NCI-H1048 (cell line): ENCODE measurements at places on chromosomes 2 and 18.

- no peak for DNase-seq
Measured at GRCh38 chr2:128513116-128513960, 194.7 kb upstream of the HS6ST1 start.

DNA sequence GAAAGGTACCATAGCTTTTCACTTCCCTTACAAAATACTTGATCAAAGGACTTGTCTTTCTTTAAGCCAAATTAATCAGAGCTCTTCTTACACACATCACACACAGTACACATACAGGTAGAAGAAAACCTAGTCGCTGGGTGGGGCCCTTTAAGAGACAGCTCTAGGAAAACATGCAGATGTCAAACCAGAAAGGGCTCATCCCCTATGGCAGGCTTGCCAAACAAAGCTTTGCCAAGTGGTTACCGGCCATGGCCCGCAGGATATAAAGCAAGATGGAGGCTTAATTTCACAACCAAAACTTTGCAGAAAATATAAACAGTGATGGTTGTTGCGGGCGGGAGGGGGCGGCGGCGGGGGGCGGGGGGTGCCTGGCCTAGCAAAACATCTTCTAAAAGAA is 2156.0 kb upstream of the PIK3C3 start:
- DNase-seq, result no peak

- DNase-seq, result no peak
Measured at GRCh38 chr18:67577386-67577785, 60.9 kb upstream of the DSEL start.

- DNase-seq, result no peak
Measured at GRCh38 chr2:108243566-108243965, 3.8 kb downstream of the SULT1C3 start.

DNA sequence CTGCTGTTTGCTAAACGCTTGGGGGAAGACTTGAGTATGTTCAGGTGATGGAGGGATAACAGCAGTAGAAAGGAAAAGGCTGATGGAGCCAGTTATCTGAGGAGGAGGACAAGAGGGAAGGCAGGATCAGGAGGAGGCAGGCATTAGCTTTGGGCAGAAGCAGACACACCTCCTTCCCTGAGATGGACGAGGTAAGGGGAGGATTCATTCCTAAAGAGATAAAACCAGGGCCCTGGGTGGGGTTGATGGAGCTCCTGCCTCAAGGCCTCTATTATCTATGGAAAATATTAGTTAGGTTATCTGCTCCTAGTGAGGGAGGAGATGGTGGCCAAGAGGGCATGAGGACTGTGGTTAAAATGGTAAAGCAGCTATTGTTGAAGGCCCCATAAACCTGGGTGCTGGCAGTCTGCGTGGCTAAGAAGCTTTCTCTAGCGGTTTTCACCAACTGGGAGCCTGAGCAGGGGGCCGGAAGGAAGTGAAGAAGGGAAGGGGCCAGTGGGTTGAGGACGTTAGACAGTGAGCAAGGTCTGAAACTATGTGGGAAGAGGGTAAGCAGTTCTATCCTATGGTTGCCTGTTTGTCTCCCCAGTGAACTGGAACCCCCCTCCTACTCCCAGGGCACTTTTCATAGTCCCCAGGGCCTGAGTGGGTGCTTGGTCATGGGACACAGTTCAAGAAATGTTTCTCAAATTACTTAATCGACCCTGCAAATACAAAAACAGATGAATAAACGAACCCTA is 56.6 kb upstream of the HK2 start:
- no peak for DNase-seq

- DNase-seq, result no peak
Measured at GRCh38 chr18:13261661-13262357, 43.2 kb downstream of the LDLRAD4 start.

DNA sequence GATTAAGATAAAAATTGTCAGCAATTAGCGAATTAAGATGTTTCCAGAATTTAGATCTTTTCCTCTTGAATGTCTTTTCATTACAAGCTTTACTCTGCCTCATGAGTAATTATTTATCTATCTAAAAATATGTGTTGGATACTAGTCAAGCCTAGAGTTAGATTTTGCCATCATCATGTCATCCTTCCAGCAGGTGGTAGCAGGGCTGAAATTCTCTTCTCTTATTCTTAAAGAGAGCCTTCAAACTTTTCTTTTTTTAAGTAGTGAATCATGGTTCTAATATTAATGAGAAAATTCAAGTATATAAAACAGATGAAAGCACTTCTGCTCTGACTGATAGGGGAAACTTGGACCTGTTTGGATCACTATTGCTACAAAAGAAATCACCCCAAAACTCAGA is 240.7 kb upstream of the EPAS1 start:
- no peak for DNase-seq

DNA sequence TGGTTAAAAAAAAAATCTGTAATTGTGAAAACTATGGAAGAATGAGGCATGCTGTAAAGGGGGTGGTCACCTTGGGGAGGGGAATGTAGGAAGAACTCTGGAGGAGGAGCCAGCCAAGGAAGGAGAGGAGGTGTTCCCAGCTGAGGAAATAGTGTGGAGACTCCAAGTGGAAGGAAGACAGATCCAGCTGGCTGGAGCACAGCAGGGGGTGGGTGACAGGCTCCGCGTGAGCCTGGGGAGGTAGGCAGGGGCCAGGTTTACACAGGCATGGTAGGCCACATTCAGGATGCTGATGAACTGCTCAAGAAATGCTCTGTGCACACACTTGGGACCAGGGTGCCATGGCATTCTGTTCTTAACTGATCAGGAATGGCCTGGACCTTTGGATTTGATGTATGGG is 16.8 kb downstream of the AFF3 start:
- no peak for DNase-seq

- DNase-seq, result peak; percentile 36
Measured at GRCh38 chr18:10798727-10799550, 273.1 kb downstream of the NAPG start.

GRCh38 chr2:26462100-26462499 is 15.8 kb downstream of the OTOF start:
- DNase-seq, result no peak

- DNase-seq, result no peak
Measured at GRCh38 chr2:241307055-241307454, 8.4 kb downstream of the HDLBP start.

- no peak for DNase-seq
Measured at GRCh38 chr2:133843091-133843490, 274.8 kb upstream of the NCKAP5 start.

DNA sequence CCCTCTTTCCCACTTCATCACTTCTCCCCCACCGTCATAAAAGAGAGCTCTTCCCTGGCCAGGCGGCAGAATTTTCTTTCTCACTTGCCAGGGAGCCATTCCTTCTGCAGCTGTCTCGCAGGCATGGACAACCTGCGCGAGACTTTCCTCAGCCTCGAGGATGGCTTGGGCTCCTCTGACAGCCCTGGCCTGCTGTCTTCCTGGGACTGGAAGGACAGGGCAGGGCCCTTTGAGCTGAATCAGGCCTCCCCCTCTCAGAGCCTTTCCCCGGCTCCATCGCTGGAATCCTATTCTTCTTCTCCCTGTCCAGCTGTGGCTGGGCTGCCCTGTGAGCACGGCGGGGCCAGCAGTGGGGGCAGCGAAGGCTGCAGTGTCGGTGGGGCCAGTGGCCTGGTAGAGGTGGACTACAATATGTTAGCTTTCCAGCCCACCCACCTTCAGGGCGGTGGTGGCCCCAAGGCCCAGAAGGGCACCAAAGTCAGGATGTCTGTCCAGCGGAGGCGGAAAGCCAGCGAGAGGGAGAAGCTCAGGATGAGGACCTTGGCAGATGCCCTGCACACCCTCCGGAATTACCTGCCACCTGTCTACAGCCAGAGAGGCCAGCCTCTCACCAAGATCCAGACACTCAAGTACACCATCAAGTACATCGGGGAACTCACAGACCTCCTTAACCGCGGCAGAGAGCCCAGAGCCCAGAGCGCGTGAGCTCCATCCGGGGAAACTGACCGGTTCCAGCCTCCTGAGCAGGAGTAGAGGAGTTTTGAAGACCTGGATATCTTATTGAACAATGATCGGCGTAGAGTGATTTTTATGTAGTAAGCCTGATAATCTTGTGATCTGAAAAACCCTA is at the start of gene MSGN1:
TSS of gene MSGN1 (plus strand) at position 65 of the 850 bp plus-strand sequence. CDS start at position 124, 59 bp downstream.
- no peak for DNase-seq

DNA sequence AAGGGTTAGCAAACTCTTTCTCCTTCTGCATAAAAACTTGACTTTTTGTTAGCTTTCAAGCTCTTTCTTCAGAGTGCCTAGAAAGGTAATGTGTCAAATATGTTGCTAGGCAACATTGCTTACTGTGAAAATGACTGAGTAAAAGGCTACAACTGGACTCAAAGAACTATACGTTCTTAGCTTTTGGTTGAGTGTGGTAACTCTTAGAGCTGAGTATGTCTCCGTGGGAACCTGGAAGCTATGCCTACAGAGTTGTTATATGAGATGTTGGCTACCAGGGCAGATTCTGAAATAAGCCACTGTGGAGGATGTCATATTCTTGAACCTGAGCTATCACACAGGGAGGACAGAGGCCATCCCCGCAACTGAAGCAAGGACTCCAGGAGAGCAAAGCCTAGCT is 105.5 kb downstream of the ARL6IP6 start:
- no peak for DNase-seq

DNA sequence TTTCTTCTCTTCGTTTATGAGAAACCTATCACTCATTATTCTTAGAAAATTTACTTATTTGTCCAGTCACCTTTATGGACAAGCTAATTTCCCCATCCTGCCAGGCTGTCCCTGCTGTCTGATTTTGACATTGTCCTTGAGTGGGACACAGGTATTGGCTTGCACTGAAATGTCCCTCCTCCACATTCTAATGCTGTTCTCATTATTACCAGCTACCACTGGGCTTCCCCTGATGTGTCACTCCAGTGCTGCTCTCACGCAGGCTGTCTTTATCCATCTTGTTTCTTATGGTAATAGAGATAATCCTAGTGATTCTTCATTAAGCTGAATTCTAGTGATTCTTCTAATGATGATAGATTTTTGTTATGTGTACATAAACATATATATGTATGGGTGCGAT is 48.1 kb upstream of the RBMS1 start:
- DNase-seq, result no peak

DNA sequence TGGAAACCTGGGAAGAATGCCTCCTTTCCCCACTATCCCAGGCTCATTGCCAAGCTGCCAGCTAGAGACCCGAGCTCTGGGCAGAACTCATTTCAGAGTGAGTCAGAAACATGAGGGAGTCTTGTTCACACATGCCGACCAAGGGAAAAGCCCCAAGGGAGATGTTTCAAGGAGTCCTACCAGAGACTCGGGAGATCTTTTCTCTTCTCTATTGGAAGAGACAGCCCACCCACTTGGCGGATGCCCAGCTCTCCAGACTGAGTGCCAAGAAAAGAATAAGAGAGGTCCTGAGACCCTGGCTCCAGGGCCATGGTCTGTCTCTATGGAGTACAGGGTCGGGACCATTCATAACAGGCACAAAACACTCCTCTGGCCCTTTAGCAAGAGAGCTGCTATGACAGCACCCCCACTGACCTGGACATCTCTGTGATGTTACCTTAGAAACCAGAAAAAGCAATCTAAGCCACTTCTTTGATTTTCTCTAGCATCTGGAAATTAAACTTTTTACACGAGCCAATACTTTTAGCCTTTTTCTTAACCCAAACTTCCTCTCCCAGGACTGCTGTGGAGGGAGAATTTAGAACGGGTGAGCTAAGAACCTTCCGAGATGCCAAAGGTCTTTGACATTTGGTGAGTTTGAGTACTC is 18.5 kb upstream of the IGFBP5 start:
- DNase-seq, result no peak

DNA sequence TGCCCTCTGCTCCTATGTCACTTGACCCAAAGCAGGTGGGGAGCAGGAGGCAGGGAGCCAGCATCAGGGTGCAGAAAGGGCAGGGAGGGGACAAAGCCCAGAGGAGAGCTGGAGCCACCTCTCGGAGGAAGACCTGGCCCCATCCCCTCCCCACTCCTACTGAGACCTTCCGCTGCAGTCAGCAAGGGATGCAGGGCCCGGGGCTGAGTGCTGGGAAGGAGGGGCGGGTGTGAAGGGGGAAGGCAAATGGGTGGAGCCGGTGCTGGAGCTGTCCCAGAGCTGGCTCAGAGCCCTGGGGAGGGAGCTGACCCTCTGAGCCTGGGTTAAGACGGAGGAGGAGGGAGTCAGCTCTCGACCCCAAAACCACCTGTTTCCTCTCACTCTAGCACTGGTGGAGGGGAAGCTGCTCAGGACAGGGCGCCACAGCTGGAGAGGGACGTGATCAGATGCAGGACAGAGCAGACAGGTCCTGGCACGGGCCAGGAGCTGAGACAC is 33.8 kb downstream of the HS1BP3 start:
- DNase-seq, result no peak

- DNase-seq, result no peak
Measured at GRCh38 chr2:159226059-159226461, 60.4 kb downstream of the WDSUB1 start.
